GM04503 (cell line): ENCODE measurements at places on chromosomes 3 and 15.

DNA sequence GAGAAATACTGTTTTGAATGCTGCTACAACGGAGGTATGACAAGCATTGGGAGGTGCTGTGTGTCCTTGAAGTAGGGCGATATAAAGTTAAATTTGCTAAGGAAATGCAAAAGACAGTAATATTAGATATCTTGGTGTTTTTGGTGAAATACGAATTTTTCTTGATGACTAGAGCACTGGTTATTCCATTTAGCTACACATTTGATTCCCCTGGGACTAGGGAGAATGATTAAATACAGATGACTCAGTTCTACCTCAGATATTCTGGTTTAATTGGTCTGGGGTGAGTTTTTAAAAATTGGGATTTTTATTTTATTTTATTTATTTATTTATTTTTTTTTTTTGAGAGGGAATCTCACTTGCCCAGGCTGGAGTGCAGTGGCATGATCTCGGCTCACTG lies 18.7 kb upstream of the GADL1 start:
- no peak for DNase-seq

GRCh38 chr15:50168783-50169411 lies 13.1 kb upstream of the SLC27A2 start:
- no peak for DNase-seq

GRCh38 chr3:196189566-196190347 lies 21.4 kb downstream of the ZDHHC19 start:
- DNase-seq, result no peak

- no peak for DNase-seq
Observed at GRCh38 chr15:92899948-92900730, at the start of gene CHD2. TSS of gene CHD2 (plus strand) at chr15:92900324. CDS start at chr15:92901238, 914 bp downstream.

GRCh38 chr15:51044037-51044727 lies 50.5 kb downstream of the TNFAIP8L3 start:
- no peak for DNase-seq

DNA sequence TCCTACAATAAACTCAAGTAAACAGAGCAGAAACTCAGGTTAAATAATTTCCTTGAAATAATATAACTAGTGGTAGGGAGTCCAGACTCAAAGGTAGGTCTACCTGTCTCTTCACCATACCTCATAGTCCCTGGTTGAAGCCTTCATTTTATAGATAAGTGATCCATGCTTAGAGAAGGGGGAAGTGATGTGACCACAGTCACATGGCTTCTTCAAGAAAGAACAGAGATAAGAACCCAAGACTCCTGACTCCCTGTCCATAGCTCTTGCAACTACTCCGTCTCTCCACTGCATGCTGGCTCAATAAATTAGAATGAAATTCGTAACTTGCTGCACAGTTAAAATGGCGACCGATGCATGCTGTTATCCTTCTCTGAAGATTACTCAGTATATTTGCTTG lies 11.0 kb upstream of the C15orf61 start:
- no peak for DNase-seq

GRCh38 chr15:41160639-41161315 lies 44.7 kb upstream of the INO80 start:
- no peak for DNase-seq

DNA sequence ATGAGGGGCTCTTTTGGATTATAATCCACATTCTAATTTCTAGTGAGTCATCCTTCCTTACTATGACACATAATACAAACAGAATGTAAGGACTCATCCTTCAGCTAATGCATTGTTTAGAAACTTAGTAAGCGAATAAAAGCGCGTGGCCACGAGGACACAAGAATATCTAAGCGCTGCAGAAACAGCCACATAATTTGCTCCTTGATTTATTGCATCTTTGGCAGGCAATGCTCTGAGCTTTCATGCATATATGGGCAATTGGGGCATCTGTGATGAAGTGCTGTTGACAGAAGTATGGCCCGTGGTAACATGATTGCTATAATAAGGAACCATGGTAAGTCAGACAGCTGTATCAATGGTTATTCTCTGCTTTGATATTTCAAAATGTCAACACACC lies 191.3 kb upstream of the ZNF385D start:
- DNase-seq, result peak; percentile 95

DNA sequence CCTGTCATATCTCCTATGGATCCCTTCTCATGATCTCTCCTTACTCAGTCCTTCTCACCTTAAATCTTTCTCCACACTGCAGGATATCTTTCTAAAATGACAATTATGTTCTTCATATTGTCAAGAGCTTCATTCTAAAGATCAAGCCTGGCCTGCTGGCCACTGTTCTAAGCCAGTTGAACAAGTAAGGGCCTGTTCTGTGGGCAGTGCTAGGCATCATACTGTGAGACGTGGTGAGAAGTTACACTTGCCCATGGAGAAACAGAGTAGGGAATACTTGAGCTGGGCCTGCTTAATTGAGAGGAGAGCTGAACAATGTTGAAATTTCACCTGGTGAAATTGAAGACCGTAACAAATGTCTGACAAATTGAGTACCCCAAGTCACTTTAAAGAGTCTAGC lies 184.1 kb upstream of the RASGRP1 start:
- no peak for DNase-seq

DNA sequence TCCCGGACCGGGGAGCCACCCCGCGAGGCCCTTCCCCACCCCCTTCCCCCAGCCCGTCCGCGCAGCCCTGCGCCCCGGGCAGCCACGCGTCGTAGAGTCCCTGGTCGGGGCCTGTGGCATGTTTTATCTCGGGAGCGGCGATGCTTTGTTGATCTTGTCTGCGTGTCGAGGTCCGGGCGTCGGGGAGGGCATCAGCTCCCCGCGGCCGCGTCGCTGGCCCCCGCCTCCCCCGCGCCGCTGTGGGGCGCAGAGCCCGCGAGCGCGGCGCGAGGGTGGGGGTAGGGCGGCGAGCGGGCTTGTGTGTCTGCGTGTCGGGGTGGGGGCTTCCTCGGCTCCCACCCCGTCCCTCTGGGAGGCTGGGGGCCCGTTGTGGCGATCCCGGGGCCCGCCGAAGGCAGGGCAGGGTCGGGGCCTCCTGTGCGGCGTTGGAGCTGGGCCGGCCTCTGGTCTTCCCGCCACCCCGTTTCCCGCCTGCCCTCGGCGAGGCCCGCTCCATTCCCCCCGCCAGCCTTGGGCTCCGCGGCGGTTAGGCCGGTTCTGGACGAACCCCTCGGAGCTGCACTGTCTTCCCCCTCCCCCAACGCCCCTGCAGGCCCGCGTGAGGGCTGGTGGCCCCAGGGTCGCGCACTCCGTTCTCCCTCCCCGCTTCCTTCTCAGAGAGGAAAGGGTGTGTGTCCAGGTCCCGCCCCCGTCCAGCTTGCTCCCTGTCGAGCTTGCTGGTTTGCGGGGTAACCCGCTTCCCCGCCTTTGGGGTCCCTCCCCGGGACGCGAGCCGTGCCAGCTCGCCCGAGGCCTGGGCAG lies 695 bp downstream of the GMPS start:
- no peak for DNase-seq

DNA sequence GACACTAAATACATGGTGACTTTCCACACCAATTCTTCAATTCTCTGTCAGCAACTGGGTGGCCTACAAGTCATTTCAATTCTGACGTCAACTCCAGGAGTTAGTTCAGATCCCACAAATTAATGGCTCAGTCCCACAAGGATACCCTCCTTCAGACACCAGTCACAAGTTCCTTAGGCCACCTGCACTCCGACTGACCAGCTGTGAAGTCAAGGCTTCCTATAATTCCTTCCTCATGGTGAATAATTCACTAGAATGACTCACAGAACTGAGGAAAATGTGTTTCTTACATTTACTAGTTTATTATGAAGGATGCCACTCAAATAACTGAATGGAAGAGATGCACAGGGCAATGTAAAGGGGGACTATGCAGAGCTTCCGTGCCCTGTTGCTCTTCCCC lies 6.3 kb upstream of the PIAS1 start:
- no peak for DNase-seq

GRCh38 chr3:63303238-63303637 lies 25.1 kb downstream of the SYNPR start:
- no peak for DNase-seq

DNA sequence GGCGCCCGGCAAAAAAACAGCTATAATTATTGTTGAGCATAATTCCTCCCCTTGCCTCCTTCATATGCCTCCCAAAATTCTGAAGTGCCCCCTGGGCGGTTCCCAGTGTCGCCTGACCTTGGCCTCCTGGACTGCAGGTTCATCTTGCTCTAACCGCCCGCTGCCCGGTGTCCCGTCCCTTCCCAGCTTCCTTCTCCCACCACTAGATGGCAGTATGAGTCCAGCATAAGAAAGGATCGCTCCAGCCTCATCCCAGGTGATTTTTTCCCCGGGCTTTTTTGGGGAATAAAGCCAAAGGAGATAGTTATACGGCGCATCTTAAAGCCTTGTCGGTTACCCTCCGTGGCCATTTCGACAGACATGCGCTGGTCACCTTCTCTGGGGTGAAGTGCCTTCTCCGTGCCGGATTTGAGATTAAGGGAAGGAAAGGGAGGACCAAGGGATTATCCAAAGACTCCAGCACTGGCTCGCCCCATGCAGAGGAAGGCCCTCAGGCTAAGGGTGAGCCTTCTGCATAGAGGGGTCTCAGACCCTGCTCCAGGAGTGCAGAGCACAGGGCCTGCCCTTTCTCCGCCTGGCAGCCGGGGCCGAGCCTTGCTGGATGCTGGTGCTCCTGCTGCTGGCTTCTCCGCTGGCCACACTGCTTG lies 45.8 kb upstream of the TRA2B start:
- no peak for DNase-seq

- DNase-seq, result no peak
Observed at GRCh38 chr15:80850941-80851451, 71.8 kb downstream of the CEMIP start.

DNA sequence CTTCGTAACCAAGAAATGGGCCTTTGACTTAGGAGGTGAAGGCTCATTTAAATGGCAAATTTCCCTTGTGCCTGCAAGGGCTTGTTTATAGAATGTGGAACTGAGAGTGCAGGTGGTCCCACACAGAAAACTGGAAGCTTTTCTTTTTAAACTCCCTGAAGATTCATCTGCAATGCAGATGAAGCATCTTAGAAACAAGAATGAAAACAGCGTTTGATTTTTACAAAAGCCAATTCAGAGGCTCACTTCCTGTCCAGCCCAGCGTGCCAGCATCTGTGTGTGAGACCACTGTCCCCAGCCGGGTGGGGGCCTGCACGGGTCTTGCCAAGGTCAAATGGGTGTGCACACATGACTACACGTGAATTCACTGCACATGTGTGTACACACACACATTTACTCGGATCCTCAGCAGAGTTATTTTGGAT lies 94.7 kb downstream of the LINGO1 start:
- no peak for DNase-seq
